ENCODE measurements at places on chromosomes 12 and 14.

DNA sequence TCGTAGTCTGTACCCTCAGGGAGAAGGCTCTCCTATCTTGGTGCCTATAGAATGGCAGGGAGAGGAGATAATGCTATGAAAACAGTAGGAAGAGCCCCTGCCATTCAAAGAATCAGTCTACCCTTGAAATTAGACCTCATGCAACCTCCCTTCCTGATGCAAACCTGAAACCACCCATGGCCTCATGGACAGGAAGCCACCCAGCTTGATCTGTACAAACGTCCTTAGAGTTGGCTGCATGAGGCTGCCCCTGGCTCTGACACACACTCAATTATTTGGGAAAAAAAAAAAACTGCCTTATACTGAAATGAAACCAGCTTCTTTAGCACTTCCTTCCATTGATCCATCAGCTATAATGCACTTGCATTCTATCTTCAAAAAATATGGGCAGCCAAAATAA, 116.6 kb upstream of the BCL2L14 start:
- no peak for DNase-seq

DNA sequence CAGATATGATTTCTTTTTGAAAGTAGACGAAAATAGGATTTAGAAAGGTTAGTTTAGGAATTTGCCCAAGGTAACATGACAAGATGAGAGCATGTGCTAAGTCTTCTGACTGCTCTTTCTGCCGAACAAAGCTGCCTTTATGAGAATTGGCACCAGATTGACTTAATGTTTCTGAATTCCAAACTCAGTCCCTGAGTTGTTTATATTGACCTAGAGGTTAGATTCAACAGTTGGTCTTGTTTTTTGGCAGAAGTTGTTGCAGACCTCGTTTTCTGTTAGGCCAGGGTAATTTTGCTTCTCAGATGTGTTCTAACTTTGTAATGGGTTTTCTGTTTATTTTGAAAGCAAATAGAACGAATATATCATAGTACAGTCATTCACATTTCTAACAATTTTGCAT, 61.5 kb upstream of the LRTM2 start:
- no peak for DNase-seq

- DNase-seq, result no peak
These were observed 25.8 kb downstream of the SLC39A9 start for GRCh38 chr14:69424149-69424923.

GRCh38 chr12:10690906-10691305, 17.1 kb upstream of the STYK1 start:
- DNase-seq, result no peak

- peak; percentile 81 for DNase-seq
These were observed 1180.6 kb downstream of the VRK1 start for GRCh38 chr14:97977651-97978261.

DNA sequence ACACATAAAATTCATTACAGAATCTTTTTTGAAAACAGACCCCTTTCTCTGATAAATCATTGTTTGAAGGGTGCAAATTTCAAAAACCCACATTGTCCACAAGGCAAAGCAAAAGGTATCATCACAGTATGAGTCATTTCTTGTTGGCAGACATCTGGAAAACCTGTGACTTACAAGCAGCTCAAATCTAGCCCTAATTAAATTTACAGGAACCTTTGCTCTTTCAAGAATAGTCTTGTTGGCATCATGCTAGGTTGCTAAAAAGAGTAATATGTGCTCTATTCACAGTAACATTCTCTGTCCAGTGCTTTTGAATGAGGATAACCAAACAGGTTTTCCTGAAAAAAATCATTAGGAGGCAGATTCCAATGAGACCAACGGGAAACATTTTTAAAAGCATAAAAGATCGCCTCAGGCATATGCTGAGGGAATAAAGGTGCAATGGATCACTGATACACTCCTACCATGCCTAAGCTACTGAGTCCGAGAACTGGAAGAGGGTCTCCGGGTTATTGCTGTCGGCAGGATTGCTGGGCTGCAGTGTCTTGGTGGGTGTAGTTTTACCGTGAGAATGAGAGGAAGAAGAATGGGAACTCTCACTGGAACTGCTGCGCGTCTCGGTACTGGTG, 55.5 kb upstream of the TTC7B start:
- DNase-seq, result no peak

DNA sequence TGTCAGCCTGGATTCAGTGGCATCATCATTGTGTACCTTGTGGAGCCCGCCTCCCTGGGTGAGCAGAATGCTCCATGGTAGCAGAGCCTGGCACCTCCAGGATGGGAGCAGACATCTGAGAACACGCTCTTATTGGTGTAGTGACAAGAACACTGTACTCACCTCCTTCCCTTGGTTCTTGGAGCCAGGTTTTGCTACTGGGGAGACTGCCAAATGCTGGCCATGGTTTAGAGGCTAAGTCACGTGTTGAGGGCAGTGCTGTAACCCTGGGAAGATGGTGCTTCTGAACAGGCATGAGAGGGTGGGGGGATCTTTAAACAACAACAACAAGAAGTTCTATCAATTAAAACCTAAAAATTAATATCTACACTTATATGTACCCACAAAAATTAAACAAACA, 47.6 kb upstream of the ASPG start:
- DNase-seq, result no peak

GRCh38 chr14:26528415-26529182, 69.2 kb downstream of the NOVA1 start:
- DNase-seq, result no peak

GRCh38 chr12:90199006-90199405, 490.4 kb upstream of the ATP2B1 start:
- no peak for DNase-seq

- peak; percentile 73 for DNase-seq
These were observed 156.8 kb upstream of the TMEM260 start for GRCh38 chr14:56422703-56423213.
